RCC 7860 (cell line): ENCODE measurements at places on chromosomes 13 and 19.
A peak's percentile ranks its signal among the peaks of the same experiment; 100 is the strongest.

GRCh38 chr19:34503531-34504272, 22.1 kb downstream of the WTIP start:
- DNase-seq, result no peak

- no peak for DNase-seq
These were observed 933.1 kb downstream of the DIAPH3 start for GRCh38 chr13:59230484-59231264.

DNA sequence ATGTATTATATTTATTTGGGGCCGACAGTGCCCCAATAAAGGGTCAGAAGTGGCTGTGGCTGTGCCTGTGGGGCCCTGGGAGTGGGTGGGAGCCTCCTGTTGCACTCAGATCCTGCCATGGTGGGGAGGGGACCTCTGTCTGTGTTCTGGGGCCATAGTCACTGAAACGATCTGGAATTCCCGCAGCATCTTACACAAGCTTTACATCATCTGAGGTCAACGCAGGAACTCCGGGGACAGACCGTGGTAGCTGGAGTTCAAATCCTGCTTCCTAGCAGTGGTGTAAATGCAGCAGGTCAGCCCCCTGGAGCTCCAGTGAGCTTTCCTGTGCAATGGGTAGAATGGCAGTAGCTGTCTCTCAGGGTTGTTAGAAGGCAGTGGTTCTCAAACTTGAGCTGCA, 3.9 kb upstream of the SCN1B start:
- no peak for DNase-seq

DNA sequence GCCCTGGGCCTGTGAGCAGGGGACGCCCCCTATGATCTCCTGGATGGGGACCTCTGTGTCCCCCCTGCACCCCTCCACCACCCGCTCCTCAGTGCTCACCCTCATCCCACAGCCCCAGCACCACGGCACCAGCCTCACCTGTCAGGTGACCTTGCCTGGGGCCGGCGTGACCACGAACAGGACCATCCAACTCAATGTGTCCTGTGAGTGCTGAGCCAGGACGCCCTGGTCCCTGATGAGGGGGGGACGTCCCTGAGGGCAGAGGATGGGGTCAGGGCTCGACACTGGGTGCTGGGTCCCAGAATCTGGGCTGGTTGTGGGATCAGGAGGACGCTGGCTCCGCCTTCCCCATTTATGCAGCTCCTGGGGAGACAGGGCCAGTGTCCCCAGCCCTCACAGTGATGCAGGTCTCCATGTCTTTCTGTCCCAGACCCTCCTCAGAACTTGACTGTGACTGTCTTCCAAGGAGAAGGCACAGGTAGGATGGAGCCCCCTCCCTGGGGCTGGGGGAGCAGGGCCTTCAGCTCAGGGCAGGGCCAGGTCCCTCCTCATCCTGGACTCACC, 2.5 kb downstream of the SIGLEC7 start:
- no peak for DNase-seq

GRCh38 chr13:28373810-28374209, 121.1 kb downstream of the FLT1 start:
- no peak for DNase-seq

DNA sequence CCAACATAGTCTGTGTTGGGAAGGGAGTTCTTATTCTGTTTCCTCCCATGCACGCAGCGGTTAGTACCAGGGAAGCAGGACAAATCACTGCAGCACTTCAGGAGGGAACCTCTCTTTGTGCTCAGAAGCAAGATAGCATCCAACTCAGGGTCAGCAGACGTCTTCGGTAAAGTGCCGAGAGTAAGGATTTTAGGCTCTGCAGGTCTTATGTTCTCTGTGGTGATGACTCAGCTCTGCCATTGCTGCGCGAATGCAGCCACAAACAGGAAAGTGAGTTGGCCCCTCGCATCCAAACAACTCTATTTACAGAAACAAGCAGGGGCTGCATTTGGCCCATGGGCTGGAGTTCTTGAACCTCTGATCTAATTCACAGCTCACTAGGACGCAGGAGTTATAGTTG, 122.1 kb upstream of the SPATA13 start:
- DNase-seq, result no peak

- DNase-seq, result no peak
These were observed 4.4 kb downstream of the ZNF473 start for GRCh38 chr19:50030225-50030624.

DNA sequence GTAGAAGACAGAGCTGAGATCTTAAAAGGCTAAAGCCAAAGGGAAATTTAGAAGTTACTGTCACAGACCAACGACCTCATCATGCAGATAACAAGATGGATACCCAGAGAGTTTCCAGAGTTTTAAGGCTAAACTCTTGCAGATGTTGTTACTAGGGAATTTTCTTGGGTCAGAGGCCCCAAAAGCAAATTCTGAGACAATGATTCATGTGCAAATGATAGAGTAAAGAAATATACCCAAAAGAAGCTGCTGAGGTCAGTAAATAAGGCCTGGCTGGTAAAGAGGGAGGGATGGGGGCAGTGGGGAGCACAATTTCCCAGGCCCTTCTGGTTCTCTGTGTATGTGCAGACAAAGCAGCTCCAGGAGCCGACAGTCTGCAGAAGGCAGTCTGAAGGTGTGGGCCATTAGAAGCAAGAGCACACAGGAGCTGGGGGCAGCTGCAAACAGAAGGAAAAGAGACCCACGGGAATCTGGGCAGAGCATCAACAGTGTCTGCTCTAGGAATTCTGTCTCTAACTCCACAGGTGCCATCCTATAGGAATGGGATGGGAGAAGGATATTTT, 330.8 kb downstream of the TBC1D4 start:
- peak; percentile 42 for DNase-seq

- no peak for DNase-seq
These were observed 103.3 kb downstream of the DLEU7 start for GRCh38 chr13:50740052-50740741.

DNA sequence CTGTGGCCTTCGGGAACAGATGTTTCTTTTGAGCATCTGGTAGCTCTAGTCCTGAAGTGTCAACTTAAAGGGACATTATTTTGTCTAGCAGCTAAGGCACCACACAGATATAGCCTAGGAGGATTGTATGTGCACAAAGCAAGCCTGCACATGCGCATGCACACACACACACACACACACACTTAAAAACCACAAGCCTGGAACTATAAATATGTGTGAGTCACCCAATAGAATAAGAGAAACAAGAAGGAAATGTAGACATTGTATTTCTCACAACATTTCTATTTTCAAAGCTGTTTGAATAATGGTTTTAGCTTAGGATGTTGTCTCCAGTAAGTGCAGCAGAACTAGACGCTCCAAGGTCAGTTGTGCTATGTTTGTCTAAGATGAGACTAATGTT, 516.5 kb downstream of the SUCLA2 start:
- no peak for DNase-seq

GRCh38 chr19:54247106-54247930, 4.7 kb upstream of the LILRA6 start:
- no peak for DNase-seq

DNA sequence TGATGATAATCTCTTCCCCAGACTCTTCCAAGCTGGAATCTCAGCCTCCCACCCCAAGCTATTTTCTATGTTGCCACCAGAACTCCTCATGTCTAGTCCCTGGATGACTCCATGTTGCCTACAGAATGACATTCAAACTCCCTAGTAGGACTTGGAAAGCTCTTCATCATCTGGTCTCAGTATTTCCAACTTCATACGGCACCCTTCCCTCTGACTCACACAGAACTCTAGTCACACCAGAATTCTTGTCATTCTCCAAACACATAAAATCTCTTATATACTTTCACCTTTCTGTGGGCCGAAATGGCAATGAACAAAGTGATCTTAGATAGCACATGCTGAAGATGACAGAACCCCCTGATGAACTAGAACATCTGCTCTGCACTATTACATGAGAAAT, 86.2 kb downstream of the CAB39L start:
- peak; percentile 65 for DNase-seq

GRCh38 chr19:27974082-27974513, 1238.9 kb downstream of the UQCRFS1 start:
- peak; percentile 47 for DNase-seq

DNA sequence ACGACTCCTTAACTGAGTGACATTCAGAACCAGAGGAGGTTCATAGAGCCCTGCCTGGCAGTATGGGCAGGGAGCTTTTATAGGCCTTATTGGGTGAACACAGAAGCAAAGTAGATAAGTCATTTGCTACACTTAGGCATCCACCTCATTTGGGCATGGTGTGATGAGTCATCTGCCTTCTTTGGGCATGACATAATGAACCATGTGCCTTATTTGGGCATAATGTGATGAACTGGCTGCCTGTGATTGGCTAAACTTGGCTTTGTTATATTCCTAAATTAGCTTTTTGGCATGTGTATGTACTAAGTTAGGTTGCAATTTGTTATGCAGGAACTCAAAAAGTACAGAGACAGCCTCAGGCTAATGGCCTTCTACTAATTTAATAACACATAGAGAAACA, 2210.2 kb upstream of the PCDH20 start:
- DNase-seq, result no peak

- DNase-seq, result no peak
These were observed 222.8 kb downstream of the LIG4 start for GRCh38 chr13:107992542-107992941.

DNA sequence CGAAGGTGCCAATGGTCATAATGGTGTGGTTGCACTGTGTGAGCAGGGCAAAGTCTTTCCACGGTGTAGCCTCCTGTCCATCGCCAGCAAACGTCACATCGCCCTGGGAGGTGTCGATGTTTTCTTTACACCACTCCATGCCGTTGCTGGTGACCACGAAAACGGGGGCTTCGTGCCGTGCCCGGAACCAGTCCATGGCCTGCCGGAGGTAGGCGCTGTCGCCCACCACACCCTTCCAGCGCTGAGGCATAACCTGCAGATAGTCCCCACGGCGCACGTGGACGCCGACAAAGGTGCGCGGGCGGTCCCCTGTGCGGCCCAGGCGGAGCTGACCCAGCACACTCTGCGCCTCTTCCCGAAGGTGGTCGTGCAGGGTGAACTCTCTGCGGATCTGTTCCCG, 2.1 kb downstream of the FUT1 start:
- DNase-seq, result no peak

GRCh38 chr13:106596275-106596937, 28.5 kb upstream of the ARGLU1 start:
- no peak for DNase-seq

DNA sequence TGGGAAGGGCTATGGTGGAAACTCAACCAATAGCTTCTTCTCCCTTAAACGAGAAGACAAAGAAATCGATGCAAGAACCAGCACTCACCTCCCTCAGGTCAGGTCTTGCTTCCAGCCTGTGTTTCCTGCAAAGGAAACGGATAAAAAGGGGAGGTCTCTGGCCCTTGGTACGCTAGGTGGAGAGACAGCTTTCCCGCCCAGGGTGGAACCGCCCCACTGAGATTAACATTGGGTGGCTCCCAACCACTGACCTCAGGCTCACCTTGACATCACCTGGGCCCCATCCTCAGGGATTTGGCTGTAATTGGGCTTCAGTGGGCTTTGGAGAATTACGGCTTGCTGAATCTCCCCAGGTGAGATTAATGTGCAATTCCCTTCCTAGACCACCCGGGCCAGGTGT, at the start of gene NLRP7:
NLRP7 (minus strand) TSS at position 150 of the 400 bp plus-strand sequence.
- DNase-seq, result no peak

DNA sequence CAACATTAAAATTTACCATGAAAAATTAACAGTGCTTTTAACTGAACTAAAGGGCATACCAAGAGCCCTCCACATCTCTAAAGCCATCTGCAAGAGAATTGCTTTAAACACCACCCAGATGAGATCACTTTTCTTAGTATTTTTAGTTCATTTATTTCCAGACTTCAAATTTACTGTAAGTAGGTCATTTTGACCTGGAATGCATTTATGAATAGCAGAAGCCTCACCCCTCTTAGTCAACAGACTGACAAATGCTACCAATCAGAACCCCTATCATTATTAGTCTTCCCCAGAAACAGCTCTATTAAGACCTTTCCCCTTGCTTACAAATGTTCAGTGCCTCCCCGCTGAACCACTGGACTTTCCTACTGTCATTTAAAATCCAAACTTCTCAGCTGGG, 27.3 kb downstream of the RUBCNL start:
- no peak for DNase-seq

DNA sequence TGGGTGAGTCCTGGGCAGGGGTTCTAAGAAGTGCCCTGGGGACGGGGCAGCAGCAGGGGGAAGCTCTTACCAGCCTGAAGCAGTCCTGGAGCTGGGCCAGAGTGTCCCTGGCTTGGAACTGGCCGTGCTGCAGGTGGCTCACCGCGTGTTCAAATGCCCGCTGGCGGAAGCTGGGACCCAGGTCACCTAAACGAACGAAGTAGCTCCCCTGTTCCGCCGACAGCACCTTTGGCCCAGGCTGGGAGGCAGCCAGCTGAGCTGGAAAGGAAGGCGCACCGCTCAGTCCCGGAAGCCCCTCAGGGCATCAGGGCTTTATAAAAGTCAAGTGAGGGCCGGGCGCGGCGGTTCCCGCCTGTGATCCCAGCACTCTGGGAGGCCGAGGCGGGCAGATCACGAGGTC, 9.6 kb downstream of the PLIN4 start:
- DNase-seq, result no peak

- no peak for DNase-seq
These were observed 279.9 kb downstream of the SLITRK6 start for GRCh38 chr13:85519363-85519762.

- DNase-seq, result no peak
These were observed 77.0 kb downstream of the ZNF536 start for GRCh38 chr19:30449078-30449590.

DNA sequence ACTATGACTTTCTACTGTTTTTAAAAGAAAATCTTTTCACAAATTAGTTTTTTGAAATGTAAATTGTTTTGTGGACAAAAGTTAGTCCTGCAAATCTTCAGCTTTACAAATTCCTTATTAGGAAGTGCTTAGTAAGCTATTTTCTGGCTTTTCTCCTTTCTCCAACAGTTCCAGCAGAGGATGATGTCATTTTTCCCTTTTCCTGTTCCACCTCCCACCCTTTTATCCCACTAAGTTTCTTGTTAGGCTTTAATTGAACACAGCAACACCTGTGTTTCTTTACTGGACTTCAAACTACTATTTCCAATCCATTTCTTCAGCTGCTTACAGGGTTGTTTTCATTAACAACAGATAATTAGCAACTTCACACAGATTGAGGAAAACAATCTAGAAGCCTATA, 389.2 kb downstream of the NDFIP2 start:
- DNase-seq, result no peak
